ENCODE measurements at places on chromosomes 4 and X.

GRCh38 chr4:101222156-101222845 is 125.0 kb downstream of the PPP3CA start:
- DNase-seq = no peak

- DNase-seq = no peak
Measured at GRCh38 chr4:110472583-110473329, 3.2 kb upstream of the ENPEP start.

DNA sequence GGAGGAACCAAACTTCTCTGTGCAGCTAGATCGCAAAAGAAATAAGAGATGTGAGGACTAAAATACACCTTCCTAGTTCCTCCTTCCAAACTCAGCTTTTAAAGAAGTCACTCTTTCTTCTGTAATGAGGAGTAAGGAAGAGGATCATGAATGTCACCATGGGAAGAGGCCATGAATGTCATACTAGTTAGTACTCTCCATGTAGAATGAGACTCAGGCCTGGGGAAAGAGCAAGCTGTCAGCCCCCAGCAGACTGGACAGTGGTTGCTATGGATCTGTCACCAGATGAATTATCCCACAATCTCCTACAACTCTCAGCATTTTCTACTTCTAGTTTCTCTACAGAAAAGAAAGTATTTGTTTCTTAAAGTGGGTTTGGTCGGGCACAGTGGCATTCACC is 57.1 kb upstream of the PRDM8 start:
- DNase-seq = no peak

DNA sequence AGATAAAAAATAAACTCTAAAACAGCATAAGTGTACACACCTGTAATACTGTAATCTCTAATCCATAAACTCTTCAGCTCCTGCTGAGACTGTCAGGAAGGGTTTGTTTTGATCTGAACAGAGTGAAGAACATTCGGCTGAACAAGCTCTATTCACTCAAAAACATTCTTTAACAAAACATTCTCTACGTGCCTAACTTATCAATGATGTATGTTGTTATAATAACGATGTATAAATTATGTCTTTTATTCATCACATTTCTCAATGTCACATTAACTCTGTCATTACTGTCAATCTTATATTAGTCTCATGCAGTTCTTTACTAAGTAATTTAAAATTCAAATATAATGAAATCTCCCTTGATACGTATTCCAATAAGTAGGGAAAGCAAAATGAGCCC is 280.6 kb downstream of the FSTL5 start:
- DNase-seq = no peak
